Activated naive CD8-positive, alpha-beta T cell treated with anti-CD3 and anti-CD28 coated beads, Interleukin-2, amount 10 ng/mL, durations not matched to agents 7 days and 5 days (primary cell): ENCODE measurements at places on chromosomes 11 and 22.

GRCh38 chr11:59769111-59769510, 13.9 kb downstream of the STX3 start:
- no peak for DNase-seq

- DNase-seq, result no peak
These were observed 118.2 kb upstream of the KIRREL3 start for GRCh38 chr11:127118811-127119210.

DNA sequence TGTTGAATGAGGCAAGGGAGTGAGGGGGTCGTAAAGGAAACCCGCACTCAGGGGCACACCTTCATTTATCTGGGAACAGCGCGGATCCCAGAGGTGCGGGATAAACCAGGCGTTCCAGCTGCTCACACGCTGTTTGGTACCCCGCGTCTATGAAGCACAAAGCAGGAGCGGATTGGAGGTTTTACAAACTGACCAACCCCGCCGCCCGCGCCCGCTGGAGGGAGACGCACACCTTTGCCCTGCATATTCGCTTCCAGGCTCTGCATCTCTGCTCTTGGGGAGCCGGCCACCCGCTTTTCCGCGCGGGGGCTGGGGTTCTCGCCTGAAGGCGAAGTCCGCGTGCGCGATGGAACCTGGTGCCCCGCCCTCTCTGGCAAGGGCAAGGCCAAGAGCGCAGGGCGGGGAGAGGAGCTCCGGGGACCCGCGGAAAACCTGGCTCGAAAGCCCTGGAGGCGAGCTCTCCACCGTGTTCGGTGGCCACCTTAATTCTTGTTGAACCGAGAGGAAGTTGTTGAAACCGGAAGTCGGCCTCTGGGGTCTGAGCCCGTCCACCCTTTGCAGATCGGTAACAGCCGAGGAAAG, 6.8 kb upstream of the ALX4 start:
- peak; percentile 44 for DNase-seq

DNA sequence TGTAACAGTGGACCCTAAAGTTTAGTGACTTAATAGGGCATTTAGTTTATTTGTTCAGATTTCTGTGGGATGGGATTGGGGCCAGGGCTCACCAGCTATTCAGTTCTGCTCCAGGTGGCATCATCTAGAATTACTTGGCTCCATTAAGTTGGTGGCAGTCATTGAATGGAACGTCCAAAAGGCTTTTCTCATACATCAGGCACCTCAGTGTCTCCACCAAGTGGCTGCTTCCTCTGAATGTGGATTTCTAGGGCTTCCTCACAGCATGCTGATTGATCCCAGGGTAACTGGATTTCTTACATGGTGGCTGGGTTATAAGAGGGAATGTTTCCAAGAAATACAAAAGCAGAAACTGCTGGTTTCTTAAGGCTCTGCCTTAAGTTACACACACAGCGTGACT, 34.7 kb downstream of the USP47 start:
- no peak for DNase-seq

GRCh38 chr22:22902247-22903001, 14.8 kb downstream of the IGLL5 start:
- no peak for DNase-seq

DNA sequence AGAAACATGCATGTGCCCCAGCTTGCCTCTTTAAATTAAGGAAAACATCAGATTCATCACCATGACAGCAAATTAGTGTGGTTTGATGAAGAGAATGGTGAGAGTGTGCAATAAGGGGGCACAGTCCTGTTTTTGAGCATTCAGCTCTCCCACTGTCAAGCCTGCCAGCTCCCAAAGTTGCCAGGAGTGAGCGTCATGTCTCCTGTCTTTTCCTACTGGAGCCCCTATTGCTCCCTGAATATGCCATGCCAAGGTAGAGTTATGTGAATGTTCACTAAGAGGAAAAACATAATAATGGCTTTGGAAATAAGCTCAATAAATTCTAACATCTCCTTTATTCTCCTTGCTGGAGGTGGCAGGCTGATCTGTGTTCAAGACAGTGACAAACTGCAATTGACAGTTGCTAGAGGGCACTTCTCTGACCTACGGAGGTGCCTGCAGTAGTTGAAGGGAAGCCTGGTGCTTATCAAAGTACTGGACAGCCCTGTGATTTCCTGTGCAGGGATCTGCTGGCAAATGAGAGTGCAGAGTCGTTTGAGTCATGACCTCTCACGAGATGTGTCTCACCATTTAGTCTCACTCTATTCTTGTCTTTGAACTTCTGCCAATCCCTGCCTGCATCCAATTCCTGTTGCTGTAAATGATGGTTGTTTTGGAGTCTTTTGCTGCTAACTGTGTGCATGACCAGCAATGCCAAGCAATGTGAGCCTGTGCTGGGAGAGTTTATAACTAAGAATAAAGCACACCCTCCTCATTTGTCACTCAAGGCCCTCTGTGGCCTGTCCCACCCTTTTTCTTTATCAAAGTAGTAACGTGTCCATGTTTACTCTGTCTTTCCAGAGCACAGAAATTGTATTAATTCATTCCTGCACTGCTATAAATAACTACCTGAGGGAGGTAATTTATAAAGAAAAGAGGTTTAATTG, 34.8 kb downstream of the MRGPRX2 start:
- DNase-seq, result no peak

GRCh38 chr22:39312410-39312809, 7.0 kb downstream of the RPL3 start:
- DNase-seq, result no peak

DNA sequence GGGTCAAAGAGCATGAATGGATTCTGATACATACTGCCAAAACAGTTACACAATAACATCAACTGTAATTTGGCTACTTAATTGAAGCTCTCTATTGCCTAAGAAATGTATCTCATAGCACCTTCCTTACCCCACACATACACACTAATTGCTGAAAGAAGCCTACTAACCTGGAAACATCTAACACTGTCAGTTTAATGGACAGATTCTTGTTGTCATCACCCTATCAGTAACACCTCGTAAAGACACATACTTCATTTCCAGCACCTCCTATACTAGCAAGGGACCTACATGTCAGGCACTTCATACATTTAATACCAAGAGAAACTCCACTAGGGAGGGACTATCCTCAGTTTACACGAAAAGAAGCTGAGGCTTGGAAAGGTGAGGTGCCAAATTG, 9.9 kb downstream of the NAP1L4 start:
- no peak for DNase-seq

- DNase-seq, result no peak
These were observed 10.2 kb upstream of the CLNS1A start for GRCh38 chr11:77647654-77648305.

DNA sequence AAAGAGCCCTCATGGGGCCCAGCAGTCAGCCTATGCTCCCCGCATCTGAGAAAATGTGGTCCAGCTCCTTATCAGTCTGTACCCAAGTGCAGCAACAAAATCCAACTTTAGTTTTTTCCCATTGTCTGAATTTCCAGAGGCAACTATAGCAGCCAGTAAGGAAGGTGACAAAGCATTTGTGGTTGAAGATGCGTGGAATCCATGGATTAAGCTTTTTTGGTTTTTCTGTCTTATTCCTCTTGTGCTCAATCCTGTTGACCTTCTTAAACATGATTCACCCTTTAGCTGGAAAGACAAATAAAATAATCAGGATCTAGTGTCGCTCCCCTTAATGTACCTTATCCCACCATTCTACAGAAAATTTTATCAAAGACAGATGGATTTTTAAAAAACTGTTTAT, 14.3 kb downstream of the GDPD4 start:
- DNase-seq, result no peak

DNA sequence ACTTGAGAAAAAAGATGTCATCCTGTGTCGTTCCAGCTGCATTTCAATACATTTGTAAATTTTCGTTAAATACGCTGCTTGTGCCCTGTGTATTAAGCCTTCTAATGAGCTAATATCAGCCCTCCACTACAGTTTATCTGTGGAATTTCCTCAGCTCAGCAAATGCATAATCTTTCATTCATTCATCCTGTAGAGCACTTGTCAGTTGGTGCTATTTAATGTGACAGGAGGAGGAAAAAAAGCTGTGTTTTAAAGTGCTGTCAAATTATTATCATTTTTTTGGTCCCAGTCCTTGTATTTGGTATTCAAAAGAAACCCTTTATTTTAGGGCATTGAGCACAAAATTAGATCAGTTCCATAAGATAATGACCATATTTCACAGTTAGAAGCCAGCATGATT, 184.7 kb downstream of the FAT3 start:
- DNase-seq, result no peak
